Stimulated activated naive CD4-positive, alpha-beta T cell treated with Interleukin-2 at 50 U/mL for 16 hours (primary cell): ENCODE measurements at places on chromosomes 12 and 14.
A peak's percentile ranks its signal among the peaks of the same experiment; 100 is the strongest.

DNA sequence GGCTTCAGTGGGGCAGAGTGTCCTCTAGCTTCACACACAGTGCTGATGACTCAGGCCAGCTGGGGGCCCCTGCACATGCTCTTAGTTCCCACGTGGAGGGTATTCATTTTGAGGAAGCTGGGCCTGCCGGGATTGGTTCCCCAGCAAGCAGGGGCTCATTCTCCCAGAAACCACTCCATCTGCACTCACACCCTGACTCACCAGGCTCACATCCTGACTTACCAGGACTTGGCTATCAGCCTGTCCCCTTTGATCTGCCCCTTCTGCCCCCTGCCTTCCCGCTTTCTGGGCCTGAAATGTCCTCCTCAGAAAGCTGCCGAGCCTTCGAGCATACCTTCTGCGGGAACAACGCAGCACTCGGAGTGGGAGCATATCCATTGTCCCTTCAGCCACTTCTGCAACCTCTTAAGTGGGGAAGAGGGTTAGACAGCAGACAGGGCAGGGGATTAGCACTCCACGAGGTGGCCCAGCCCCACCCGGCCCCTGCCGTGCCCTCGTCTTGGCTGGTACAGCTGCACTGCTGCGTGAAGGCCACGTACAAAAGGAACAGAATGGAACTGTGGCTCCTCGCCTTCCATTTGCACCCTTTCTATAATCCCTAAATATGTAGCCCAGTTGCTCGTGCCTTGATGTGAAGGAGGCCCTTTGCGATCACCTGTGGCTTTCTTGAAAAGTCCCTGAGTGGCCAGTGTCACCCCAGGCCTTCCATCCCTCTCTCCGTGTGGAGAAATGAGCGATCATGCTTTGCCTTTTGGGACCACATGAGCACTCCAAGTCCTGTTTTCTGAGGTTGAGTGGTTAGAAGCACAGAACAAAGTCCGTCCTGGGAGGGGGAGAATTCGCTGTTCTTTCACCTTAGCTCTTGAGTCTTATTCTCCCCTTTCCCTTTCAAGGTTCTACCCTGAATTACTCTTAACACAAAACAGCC, 26.1 kb downstream of the TPCN1 start:
- DNase-seq: no peak

GRCh38 chr14:93023039-93023438, 92.7 kb downstream of the ITPK1 start:
- no peak for DNase-seq

- no peak for DNase-seq
Measured at GRCh38 chr12:69645031-69645430, 34.3 kb upstream of the LRRC10 start.

GRCh38 chr12:88566430-88566829, 13.8 kb downstream of the KITLG start:
- no peak for DNase-seq

DNA sequence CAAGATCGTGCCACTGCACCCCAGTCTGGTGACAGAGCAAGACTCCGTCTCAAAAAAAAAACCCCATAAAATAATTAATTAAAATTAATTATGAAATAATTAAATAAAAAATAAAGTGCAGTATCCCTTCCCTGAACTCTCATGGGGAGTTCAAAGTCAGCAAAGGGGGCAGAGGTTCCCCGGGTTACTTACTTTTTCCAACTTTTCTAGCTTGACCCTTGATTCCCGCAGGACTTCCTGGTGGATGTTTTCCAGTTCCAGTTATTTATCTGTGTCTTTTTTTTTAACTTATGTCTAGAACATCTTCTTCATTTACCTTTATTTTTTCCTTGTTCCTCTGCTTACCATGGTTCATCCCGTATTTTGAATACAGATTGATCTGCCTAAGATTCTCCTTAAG, 197.4 kb downstream of the EPS8 start:
- DNase-seq: no peak

GRCh38 chr14:22871224-22872032, at the start of gene LRP10:
LRP10 (plus strand) TSS chr14:22871740; CDS start chr14:22872304, 564 bp downstream.
- DNase-seq: peak; percentile 80

- DNase-seq: peak; percentile 58
Measured at GRCh38 chr12:12467688-12468261, 94.9 kb downstream of the DUSP16 start.

GRCh38 chr14:51507906-51508511, 143.7 kb upstream of the FRMD6 start:
- no peak for DNase-seq

GRCh38 chr12:121783766-121784165, 9.7 kb downstream of the RHOF start:
- DNase-seq: no peak

DNA sequence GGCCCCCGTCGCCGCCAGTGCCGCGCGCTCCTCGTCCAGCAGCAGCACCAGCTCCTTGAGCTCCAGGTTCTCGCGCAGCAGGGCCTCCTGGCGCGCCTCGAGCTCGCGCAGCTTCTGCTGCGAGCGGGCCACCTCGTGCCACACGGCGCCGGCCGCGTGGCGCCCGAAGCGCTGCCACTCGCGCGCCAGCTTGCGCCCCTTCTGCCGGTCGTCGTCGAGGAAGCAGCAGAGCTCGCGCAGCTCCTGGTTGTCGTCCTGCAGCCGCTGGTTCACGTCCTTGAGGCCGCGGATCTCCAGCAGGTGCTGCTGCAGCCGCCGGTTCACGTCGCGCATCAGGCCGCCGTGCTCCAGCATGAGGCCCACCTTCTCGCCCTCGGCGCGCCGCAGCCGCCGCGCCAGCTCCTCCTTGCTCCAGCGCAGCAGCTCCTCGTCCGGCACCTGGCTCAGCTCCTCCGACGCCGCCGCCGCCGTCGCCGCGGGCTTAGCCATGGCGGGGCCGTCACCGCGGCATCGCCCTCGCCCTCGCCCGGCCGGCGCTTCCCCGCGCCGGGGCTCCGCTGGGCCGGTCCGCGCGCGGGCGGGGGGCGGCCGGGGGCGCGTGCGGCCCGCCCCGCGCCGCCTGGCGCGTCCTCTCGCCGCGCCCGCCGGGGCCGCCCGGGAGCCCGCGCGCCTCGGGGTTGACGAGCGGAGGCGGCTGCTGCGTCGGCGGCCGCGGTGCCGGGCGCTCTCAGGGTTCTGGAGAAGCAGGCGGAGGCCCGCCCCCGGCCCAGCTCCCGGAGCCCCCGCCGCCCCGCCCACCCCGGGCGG, at the start of gene CCDC85C:
CCDC85C (minus strand) TSS at position 737 of the 807 bp plus-strand sequence; CDS start at position 489, 248 bp downstream.
- peak; percentile 53 for DNase-seq

- no peak for DNase-seq
Measured at GRCh38 chr12:111368291-111368787, 556 bp downstream of the PHETA1 start.

- DNase-seq: no peak
Measured at GRCh38 chr14:38138473-38139138, 69.1 kb upstream of the SSTR1 start.

DNA sequence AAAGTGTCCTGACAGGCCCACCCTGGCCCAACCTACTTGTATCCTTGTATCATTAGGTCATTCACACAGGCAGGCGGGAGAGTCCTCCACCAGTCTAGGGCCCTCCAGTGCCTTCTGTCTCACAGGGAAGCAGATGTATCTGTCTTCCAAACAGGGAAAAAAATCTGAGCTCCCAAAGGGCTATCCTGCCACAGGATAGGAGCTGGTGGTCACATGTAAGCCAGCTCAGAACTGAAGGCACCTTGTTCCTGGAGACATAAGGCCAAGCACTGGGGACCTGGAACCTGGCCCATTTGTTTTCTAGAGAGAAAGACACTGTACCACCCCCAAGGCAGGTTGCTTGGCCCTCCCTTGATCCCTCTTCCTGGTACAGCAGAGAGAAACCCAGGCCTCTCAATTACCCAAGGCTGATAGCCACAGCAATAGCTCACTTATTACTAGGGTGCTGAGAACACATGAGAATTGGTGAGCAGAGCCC, 19.4 kb upstream of the PLEKHH1 start:
- DNase-seq: no peak

GRCh38 chr12:25958428-25959070, at the start of gene RASSF8:
RASSF8 (plus strand) TSS chr12:25958682; CDS start chr12:26055344, 96,662 bp downstream.
- no peak for DNase-seq

DNA sequence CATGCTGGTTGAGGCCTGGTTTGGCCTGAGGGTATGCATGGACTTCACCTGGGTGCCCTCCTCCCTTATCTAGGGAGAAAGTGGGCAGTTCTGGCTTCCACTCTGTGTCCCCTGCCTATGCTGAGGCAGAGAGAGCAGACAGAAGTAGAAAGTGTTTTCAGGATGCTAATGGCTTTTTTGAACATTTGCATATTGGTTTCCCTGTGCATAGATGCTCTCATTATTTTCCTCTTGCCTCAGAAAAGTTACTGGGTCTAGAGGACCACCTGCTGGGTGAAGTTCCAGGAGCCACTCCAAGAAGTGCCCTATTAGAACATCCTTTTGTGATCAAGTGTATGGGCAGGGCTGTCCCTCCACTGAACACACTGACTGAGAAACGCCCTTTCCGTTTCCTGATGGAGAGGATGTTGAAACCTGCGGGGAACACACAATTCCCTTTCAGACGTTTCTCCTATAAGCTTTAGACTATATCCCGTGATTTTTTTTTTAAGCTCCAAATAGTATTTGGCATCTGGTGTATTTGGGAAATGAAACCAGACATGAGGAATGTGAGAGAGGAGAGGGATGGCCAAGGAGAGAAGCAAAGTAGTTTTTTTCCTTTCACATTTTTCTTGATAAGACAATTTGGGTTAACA, 66.6 kb downstream of the DAAM1 start:
- DNase-seq: no peak

DNA sequence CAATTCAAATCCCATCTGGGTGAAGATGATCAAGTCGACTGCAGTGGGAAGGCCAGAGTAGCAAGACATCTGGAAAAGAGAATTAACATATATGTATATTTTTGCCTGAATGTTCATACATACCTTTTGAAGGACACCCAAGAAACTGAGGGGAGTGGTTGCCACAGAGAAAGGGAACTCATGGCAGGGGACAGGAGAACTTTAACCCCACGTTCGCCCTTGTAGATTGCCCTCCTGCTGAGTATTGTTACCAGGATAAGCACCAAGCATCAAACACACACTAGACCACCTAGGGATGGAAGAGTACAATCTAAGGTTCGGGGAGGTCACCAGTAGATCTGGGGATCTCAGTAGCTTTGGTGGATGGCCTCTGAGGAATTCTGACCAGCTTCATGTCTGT, 9.7 kb downstream of the KRT1 start:
- DNase-seq: no peak

DNA sequence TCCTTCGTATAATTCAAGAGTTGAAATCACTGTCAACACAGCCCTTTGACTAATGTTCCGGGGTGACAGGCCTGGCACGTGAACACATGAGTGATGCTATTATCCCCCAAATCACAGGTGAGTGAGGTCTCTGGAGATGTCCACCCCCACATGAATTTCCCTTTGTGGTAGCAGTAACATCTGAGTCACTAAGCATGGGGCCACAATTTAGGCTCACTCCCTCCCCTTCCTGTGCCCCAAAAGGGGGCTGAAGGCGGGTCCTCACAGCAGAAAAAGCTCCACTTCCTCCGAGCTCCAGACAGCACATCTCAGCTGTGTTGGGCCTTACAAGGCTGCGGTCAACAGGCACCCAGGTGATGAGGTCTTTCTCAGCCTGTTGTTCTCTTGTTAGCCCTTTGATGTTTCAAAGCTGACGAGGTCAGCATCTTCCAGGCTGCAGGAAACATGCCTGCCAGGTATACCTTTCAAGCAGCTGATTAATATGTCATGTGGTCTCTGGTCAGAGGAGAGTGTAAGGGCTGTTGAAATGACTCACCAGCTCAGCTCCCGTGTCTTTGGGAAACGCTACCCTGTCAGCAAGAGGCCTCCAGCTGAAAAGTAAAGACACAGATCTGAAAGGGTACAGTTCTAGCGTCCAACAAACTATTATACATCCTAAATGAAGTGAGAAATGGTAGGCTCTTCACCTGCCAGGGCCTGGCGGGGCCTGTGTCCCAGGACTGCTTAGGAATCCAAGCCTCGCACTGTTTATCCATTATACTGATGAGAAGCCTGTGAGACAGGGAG, 107.3 kb downstream of the ZFP36L1 start:
- DNase-seq: peak; percentile 79
